ENCODE measurements at places on chromosomes 2 and 18.

DNA sequence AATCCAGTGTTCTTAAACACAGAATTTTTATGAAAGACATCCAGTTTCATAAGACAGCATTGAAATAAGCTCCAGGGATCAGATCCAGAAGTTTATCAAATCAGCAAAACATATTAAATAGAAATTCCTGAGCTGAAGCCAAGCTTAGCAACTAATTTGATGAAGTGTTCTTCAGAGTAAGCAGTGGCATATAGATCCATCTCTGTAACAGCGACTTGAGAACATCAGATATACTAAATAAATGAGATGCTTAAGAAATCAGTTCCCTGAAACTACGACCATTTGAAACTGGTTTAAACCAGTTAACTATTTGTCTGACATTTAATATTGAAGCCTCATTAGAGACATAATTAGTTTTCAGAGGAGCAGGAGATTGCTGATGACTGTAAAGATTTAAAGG, 34.1 kb downstream of the PPP1R1C start:
- no peak for DNase-seq

DNA sequence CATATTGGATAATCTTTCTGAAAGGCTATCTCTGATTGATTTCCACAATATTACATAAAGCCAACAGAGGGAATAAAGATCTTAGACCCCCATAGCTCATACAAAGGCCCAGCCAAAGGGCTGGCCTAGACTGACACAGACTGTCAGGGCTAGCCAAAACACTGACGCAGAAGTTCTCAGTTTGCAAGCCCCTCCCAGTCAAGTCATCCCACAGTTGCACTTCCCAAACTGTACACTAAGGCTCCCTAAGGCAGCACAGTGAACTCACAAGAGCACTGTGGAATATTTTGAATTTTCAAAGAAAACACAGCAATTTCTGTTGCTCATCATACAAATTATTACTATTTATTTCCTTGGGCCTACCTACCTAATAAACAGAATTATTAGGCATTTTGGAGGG, 244.9 kb downstream of the SP3 start:
- DNase-seq, result no peak

DNA sequence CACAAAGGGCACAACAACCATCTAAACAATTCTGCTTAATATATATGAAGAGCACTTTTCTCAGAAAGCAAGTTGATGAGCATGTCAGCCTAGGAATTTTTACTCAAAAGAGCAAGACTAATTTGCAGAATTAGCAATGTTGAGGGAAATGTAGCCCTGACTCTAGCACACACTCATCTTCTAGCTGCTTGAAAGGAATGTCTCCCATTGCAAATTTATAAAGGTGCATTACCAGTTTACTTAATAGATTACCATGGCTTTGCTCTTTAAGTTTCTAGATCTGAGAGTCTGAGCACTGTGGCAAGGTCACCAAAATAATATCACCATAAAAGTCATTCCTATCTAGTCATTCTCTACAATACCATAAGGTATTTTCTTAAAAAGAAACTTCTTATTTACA, 40.8 kb downstream of the USP40 start:
- DNase-seq, result no peak

DNA sequence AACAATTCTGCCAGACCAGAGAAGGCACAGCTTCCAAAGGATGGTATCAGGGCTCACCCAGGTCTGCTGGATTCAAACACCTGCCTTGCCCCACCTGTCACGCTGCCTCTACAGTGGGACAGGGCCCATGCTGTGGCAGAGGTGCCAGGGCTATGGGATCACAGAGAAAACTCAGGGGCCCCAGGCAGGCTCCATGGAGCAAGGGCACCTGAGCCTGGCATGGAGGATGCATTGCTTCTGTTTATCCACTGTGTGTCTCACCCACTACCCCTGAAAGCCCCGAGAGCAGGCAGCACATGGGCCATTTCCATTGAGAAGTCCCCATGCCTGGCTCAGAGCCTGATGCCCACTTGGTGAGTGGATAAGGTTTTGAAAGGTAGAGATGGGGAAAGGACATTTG, 76.0 kb downstream of the TNS1 start:
- DNase-seq, result no peak

GRCh38 chr2:55014962-55015939, 35.0 kb downstream of the RTN4 start:
- peak; percentile 87 for DNase-seq

DNA sequence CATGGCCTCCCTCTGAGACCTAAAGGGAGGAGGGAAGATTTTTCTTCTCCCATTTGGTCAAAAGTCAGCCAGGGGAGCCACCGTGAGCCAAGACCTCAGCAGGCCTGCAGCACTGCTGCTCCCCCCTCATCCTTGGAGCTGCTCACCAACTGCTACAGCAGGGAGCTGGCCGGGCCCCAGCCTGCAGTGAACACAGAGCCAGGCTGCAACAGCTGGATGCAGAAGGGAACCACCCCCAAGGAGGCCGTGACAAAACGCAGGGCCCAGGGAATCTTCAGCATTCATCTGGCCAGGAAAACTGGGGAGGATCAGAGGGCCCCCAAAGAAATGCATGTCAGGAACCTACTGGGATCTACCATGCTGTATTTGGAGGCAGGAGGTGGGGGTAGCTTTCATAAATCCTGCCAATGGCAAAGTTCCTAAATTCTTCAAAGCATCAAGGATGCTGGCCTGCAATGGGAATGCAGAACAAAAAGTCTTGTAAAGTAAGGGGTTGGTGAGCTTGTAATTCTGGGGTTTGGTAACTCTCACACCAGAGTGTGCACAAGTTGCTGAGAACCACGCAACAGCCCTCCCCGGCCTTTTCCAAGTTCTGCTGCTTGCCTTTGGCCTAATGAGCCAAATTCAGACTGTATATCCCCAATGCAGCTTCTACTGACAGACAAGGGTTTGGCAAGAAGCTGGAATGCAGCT, 61.0 kb downstream of the CACNB4 start:
- peak; percentile 10 for DNase-seq

GRCh38 chr18:227902-228301, 39.9 kb downstream of the THOC1 start:
- DNase-seq, result no peak

DNA sequence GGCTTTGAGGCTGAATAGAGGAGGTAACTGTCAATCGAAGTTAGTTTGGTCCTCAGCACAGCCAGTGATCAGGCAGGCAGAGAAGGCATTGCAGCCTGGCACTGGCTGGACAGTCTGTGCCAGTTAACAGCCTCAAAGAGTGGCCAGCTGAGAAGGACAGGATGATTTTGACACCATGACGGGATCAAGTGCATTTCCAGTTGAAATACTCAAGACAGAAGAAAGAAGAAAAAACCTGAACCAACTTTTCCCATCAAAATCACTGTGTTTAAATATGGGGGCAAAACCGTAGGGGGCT, 96.7 kb upstream of the ZCCHC2 start:
- no peak for DNase-seq

Measured in pons (tissue), 1 donor.